ENCODE measurements at places on chromosomes 13 and 19.
A peak's percentile ranks its signal among the peaks of the same experiment; 100 is the strongest.

GRCh38 chr13:50761406-50761805 lies 82.1 kb downstream of the DLEU7 start:
- DNase-seq: no peak

- no peak for DNase-seq
These were observed 84.5 kb upstream of the FRY start for GRCh38 chr13:31947105-31947504.

DNA sequence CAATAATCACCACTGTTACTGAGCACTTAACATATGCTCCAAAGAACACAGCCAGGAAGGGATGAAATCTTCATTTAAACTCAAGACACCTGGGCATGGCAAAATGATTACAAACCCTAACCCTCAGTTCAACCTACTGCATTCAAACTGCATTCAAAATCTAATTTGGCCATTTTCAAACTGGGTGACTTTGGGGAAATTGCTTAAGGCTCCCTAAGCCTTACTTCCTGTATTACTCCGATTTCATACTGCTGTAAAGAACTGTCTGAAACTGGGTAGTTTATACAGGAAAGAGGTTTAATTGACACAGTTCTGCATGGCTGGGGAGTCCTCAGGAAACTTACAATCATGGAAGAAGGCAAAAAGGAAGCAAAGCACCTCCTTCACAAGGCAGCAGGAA lies 50.4 kb downstream of the CBY2 start:
- DNase-seq: no peak

DNA sequence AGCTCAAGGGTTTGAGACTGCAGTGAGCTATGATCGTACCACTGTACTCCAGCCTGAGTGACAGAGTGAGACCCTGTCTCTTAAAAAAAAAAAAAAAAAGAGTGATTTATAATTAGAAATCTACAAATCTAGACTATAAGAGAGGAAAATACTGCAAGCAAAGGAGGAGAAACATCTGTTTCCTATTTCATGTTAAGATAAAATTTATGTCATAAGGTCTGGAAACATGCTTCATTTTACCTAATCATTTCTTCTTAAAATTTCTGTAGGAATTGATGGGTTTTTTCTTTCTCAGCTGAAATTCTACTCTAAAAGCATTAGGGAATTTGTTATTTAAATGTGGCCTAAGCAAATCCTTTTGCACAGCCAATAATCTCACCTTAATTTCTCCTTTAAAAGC lies 53.2 kb downstream of the C13orf42 start:
- no peak for DNase-seq

- DNase-seq: no peak
These were observed 94.0 kb downstream of the PTPRS start for GRCh38 chr19:5246554-5247155.

- DNase-seq: no peak
These were observed 4.2 kb upstream of the WBP4 start for GRCh38 chr13:41056826-41057711.

GRCh38 chr19:4730740-4731171 lies 7.1 kb upstream of the DPP9 start:
- DNase-seq: peak; percentile 22

DNA sequence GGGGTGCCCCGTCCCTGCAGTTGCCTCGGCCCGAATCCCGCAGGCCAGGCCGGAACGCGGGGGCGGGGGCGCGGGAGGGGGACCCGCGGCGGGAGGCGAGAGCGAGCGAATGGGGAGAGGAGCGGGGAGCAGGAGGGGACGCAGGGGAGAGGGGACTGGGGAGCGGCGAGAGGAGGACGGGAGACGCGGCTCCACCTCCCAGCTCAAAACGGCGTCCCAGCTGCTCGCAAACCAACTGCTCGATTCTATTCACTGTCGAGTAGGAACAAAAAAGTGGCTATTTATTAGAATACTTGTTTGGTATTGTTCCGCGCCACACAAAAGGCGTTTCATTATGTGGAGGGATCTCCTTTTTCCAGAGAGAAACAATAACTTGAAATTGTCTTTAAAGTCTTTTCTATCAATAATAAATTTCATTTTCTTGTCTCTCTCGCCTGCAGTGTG lies 10.6 kb upstream of the SOX1 start:
- no peak for DNase-seq

- no peak for DNase-seq
These were observed 1.8 kb downstream of the MBNL2 start for GRCh38 chr13:97223711-97224541.

GRCh38 chr13:46492946-46493345 lies 60.0 kb upstream of the LRCH1 start:
- DNase-seq: no peak

DNA sequence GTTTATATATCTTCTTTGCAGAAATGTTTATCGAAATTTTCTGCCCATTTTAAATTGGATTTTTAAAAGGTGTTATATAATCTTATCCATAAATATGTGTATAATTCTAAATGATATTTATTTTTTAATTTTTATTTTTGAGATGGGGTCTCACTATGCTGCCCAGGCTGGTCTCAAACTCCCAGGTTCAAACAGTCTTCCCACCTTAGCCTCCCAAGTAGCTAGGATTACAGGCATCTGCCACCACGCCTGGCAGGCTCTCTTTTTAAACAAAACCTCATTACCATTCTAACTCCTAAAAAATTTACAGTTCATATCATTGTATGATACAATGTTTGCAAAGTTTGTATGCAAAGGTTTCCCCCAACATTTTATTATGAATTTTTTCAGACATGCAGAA lies 7.2 kb downstream of the LGALS7B start:
- no peak for DNase-seq

DNA sequence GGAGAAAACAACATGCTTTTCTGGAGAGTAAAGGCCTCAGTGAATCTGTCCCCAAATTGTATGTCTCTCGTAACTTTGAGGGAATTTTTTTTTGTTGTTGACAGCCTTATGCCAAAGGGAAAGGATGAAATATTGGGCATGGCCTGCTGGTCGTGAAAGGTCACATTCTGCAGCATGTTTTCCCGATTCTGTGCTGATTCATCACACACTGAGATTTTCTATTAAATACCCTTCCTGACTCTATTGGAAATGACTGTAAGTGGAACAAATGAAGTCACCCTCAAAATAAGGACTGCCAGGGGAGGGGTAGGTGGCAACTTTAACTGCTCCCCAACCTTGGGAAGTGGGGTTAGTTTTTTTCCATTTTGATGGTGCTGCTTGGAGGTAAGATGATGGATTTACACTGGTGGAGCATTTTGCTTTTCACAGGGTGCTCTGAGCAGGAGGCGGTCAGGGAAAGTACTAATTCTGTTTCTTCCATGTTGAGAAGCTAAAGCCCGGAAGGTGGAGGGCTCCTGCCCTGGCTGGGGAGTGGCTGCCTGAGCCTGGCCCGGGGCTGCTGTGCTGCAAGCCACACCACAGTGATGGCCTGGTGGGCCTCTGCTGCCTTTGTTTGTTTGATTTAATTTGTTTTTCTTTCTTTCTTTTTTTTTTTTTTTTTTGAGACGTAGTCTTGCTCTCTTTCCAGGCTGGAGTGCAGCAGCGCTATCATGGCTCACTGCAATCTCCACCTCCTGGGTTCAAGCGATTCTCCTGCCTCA lies 116.8 kb upstream of the SPATA13 start:
- DNase-seq: no peak

GRCh38 chr13:40779796-40780285 lies 8.9 kb upstream of the MRPS31 start:
- DNase-seq: no peak

- no peak for DNase-seq
These were observed 9.9 kb downstream of the TNFRSF19 start for GRCh38 chr13:23579896-23580683.

DNA sequence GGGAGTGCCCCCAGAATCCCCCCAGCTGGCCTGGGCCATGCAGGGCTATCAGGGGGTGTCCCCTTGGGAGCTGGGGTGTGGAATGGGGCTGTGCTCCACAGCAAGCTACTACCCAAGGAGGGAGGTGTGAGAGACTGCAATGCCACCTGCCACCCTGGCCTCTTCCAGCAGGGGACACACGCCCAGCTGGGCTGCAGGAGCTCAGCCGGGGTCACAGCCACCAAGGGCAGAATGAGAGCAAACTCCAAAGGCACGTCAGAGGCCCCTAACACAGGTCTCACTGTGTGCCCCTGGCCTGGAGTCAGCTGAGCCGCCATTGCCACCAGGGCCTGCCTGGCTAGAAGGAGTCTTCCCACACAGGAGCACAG lies 55.5 kb downstream of the MLLT1 start:
- DNase-seq: no peak

GRCh38 chr19:30666301-30666803 lies 294.2 kb downstream of the ZNF536 start:
- DNase-seq: no peak

DNA sequence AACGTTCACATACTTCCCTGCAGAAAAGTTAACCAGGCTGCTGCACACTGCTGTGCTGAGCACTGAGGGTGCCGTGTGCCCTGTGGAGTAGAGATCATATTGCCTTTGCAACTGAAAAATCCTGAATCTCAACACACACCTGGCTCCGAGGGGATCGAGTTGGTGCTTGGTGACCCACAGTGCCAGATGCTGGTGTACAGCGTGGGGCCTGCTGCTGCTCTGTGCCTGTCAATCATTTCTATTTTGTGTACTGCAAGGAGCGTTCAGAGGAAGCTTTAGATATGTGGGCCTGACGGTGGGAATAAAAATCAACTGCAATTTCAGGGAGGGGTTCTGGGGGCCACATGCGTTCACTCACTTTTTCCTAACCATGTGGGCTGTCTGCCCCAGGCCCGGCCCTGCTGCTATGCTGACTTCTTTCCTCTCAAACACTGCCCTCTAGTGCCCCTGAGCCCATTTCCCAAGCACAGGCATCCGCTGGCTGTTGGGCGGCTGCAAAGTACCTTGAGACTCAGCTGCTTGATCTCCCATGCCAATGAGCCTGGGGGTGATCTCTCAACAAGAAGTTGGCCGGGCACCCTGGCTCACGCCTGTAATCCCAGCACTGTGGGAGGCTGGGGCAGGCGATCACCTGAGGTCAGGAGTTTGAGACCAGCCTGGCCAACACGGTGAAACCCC lies 9.7 kb upstream of the LENG8 start:
- no peak for DNase-seq

GRCh38 chr13:107680115-107680514 lies 535.2 kb downstream of the LIG4 start:
- DNase-seq: no peak

- no peak for DNase-seq
These were observed 27.1 kb downstream of the SERP2 start for GRCh38 chr13:44400736-44401135.

DNA sequence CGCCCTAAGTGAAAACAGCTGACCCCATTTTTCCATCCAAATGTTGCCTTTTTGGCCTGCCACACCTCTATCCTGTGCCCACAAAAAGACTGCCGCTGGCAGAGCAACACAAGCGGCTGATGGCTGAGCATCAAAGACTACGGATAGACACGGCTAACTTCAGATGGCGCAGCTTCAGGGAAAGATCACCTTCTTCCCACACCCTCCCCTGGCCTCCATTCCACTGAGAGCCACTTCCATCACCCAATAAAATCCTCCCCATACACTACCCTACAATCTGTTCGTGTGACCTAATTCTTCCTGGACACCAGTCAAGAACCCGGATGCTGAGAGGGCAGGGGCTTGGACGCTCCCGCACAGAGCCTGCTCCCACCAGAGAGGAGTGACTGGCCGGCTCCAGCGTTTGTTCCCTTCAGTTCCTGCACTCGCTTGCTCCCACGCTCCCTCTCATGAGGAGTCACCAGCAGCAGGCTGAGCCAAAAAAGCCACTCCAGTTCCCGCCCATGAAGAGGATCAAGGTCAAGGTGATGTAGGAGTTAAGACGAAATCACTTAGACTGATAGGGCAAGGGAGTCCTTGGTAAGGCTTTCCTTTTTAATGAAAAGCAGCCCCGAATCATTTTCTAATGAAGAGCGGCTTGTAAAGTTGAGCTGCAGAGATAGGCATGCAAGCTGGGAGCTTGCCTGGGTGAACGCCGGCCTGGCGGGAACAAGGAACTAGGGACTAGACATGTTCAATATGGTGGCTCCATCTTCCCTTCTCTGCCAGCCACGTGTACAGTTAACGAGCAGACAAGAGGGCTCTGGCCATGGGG lies 35.7 kb downstream of the TSKS start:
- no peak for DNase-seq

GRCh38 chr19:6773323-6773931 lies 919 bp downstream of the VAV1 start:
- DNase-seq: no peak

GRCh38 chr13:45332036-45332830 lies 8.8 kb downstream of the TPT1 start:
- DNase-seq: no peak

GRCh38 chr19:1340681-1341469 lies 42.8 kb upstream of the NDUFS7 start:
- DNase-seq: no peak

GRCh38 chr19:15614507-15615379 lies at the start of gene CYP4F8:
TSS of gene CYP4F8 (plus strand) at chr19:15615218. CDS start at chr19:15615617, 399 bp downstream.
- DNase-seq: no peak

- DNase-seq: no peak
These were observed 25.7 kb downstream of the DIAPH3 start for GRCh38 chr13:60137911-60138560.

DNA sequence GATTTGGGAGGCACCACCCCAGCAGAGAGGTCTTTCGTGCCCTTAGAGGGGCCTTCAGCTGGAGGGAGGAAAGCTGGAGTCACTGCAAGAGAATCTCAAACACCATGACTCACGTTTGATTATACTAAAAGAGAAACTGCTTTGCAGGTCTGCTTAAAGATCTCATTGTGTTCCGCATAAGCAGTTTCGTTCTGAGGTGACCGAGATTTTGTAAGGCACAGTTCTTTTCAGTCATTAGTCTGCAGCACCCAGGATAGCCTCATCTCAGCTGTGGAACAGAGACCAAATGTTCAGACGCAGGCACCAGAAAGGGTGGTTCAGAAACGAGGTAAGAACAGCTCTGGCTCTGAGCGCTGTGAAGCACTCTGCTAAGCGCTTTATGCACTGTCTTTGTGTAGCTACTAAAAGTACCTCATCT lies 71.2 kb upstream of the GTF3A start:
- DNase-seq: no peak

- DNase-seq: no peak
These were observed 26.3 kb downstream of the SHANK1 start for GRCh38 chr19:50693064-50693975.

GRCh38 chr13:22463089-22463488 lies 717.7 kb upstream of the SGCG start:
- DNase-seq: no peak

GRCh38 chr13:44487989-44488388 lies 88.1 kb downstream of the TSC22D1 start:
- no peak for DNase-seq
